ENCODE measurements at places on chromosomes 3 and 15.
A peak's percentile ranks its signal among the peaks of the same experiment; 100 is the strongest.

DNA sequence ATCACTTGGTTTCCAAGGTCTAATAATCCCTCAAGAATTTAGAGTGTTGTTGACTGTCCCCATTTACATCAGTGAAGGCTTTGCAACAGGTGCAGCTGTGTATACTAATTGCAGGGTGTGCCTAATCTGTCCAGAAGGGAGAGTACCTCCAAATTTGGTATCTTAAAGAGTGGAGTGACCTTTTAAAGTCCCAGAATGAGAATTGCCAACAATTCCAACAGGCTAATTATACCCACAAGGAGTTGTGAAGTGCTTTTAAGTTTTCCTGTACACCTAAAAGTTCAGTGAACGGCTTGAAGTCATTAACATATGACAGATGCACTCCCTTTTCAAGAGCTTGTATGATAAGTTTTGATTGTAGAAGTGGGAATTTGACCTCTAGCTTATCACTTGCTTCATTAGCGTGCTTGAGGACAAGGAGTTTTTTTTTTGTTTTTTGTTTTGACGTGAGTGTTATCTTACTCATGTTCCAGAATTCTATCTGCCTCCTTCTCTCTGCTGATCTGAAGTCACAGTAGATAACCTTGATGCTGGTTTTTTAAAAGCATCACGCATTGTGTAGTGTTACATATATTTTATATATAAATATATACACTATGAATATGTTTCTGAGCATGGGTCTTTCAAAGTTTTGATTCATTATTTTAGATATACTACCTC, 26.3 kb downstream of the CDIN1 start:
- DNase-seq = no peak

GRCh38 chr3:55427739-55428138, 59.4 kb downstream of the WNT5A start:
- DNase-seq = no peak

DNA sequence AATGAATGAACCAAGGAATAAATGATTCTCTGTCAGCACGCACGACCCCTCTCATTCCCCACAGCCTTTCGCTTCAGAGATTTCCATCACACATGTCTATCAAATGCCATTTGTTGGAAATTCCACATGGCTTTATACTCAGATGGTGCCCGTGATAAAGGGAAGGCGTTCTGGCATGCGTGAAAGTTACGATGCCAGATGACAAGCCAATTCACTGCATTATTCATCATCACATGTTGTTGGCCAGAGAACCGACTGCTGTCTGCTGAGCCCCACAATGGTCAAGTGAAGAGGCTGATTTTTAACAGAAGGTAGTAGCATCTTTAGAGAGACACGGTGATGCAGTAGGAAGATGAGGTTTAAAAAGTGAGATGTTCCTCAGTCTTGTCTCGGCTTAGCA, 74.1 kb upstream of the FRMD4B start:
- no peak for DNase-seq

- no peak for DNase-seq
Observed at GRCh38 chr3:39755100-39755499, 54.3 kb upstream of the MYRIP start.

DNA sequence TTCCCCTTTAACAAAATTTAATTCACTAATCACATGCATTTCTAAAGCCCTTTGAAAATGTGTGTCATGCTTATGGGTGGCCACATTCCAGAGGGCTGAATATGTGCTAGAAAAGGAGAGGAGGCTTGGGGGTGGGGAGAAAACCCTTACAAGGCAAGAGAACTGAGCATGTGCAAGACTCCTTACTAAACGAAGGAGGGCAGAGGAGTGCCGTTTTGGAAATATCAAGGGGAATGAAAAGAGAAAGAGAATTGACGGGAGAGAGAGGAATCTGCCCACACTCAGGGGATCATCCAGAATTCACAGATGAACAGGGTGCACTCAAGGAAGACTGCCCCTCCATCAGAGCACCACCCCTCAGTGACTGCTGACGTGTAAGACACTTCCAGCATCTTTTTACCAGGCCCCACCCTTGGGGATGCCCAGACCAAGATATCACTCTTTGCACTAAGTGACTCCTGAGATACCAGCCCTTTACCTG, 37.9 kb upstream of the TSC22D2 start:
- DNase-seq = no peak

DNA sequence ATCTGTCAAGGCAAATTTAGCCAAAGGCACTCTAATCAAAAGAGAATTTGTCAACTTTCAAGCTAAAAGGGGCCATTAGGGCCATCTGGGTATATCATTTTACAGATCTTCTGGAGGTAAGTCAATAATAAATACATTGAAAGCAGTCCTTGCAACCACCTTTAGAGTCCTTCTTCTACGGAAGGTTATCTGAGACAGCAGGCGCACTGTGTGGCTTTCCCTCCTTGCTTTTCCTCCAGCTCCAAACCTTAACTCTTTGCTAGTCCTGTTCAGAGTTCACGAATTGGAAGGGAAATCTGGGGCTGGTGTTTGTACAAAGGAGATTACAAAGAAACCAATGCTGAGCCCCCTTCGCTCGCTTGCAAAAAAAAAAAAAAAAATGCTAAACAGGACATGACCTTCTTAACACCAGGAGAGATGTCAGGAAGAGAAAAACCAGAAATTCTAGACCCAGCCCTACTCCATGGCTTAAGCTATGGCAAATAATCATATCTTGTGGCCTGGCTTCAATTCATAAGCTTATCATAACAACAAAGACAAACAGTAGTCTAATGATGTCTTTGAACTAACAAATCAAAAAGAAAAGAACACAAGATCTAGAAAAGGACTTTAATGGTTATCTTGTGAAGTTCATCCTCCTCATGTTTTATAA, 215.7 kb downstream of the STT3B start:
- DNase-seq = no peak

- DNase-seq = peak; percentile 40
Observed at GRCh38 chr3:65751123-65751700, 287.5 kb downstream of the MAGI1 start.

- no peak for DNase-seq
Observed at GRCh38 chr15:56524915-56525314, 60.0 kb upstream of the MNS1 start.

GRCh38 chr3:134222835-134223234, 27.8 kb downstream of the RYK start:
- DNase-seq = no peak
